ENCODE measurements at places on chromosomes 7 and 10. TPM values are rescaled to one million over a fixed set of nuclear protein-coding genes. Genes with fewer than 3 reads are reported as not detected.

GRCh38 chr7:114785496-114785895 lies 136.4 kb upstream of the MDFIC start:
- DNase-seq = no peak

LDB3 gene
- 15.9 TPM for total RNA-seq

GRCh38 chr7:48381571-48381970 lies 210.3 kb downstream of the ABCA13 start:
- DNase-seq = no peak

DNA sequence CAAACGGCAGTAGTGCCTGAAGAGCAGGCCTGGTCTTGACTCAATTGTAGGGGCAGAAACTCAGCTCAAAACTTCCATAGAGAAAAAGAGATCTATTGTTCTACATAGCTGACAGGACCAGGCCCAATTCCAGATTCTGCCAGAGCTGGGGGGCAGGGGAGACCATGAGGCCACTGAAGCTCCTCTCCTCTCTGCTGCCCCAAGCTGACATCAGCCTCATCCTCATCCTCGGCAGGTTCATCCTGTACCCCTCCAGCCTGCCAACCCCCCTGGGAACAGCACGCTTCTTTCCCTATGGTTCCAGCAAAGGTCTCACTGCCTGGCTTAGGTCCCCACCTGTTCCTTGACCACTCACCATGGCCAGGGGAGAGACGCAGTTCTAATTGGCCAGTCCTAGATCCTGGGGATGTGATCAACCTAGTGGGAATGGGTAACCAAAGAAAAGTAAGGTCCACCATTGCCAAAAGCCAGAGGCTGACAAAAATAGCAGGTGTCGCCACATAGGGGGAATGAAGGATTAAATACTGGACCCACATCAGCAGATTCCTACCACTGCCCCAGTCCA lies 42.9 kb downstream of the CCDC3 start:
- DNase-seq = peak; percentile 31
